Activated CD4-positive, alpha-beta T cell treated with anti-CD3 and anti-CD28 coated beads, Interleukin-2, Interleukin-4, amounts not matched to agents 100 ng/mL and 50 ng/mL, durations not matched to agents 16 hours and 8 hours (primary cell): ENCODE measurements at places on chromosomes 11 and 22.

DNA sequence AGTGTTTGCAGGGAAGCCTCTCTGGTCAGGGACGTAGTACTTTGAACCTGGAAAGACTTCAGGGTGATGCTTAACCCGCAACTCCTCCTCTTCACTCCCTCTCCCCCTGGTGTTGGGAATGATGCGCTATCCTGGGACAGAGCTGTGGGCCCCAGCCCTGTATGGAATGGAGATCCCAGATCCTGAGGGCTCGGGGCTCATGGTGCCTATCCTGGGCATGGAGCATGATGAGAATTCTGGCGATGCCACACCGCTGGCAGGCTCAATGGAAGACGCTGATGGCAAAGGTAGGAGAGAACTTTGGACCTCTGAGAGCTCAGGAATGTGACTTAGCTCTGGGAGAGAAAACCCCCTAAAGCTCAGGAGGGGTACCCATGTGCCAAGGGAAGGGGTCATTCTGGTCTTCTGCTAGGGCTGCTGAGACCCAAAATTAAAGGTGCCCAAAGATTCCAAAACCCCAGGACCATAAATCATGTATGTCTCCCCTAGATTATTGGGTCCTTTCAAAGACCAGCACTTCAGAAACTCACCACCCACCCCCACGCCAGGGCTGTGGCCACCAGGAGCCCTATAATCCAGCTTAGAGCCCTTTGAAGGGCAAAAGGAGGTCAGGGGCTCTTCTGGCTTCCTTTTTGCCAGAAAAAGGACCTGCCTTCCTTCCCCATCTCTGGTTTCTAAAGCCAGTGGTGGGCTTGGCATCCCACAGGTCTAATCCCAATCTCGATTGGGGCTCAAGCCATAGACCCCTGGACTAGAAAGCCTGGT is 52.5 kb downstream of the BTG4 start:
- DNase-seq: no peak

GRCh38 chr22:18078329-18079041 is 695 bp downstream of the PEX26 start:
- DNase-seq: peak; percentile 64

DNA sequence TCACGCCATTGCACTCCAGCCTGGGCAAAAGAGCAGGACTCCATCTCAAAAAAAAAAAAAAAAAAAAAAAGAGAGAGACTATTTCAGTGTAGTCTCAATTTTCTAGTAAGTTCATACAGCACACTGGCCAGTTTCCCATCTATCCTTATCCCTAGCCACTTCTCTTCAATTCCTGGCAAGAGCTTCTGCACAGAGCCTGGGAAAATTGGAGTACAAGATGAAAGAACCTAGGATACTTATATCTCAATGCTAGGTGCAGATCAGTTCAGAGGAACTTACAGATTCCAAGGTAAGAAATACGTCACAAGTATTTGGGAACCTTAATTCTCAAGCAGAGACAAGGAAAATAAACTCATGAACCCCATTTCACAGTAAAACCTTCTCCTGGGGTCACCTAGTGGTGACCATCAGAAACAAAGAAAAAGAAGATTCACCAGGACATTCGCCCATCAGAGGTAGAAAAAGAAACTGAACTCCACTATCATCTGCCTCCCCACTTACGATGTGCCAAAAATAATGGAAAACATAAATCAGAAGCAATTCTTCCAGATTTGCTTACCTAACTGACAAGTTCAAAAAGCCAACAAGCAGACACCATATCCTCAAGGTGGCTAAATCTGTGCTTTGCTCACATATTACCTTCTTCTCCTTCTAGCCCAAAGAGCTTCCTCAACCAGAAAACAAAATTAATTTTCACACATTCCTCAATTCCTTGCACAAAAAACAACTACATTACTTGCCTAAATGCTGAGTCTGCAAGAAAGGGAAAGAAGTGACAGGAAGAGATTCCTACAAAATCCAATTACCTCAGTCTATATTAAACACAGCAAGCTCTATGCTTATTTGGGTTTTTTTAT is 4.9 kb downstream of the DENND5A start:
- no peak for DNase-seq

DNA sequence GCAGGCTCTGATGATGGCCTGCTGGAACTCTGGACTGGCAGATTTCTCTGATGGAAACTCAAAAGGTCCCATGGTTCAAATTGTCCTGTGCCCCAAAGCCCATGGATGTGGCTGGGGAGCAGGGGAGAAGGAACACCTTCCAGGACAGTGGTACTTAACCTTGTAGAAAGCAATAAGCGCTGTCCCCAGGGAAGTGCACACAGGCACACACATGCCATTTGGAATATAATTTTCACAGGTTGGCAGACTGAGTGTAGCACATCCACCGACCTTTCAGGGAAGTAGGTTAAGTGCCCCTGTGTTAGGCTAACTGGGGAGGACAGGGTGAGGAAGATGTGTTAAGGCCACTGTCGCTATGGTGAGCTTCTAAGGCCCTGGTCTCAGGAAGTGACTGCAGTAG is 17.8 kb downstream of the DDX25 start:
- no peak for DNase-seq

DNA sequence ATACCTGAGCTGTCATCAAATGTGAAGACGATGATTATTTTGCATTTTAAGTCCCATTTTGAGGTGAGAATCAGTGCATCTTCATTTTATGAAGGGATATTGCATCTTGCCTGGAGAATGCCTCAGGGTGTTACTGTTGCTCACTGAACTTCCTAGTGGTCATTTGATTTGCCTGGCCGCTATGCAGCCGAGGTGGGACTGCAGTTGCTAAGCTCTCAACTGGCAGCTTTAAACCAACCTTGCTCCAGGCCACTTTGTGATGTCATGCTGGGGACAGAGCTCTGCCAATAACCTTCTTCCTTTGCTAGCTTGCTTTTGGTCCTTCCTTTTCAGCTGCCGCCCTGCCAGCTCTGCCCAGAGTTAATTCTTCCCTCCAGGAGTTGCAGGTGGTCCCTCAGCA is 409.4 kb upstream of the B3GAT1 start:
- DNase-seq: no peak

DNA sequence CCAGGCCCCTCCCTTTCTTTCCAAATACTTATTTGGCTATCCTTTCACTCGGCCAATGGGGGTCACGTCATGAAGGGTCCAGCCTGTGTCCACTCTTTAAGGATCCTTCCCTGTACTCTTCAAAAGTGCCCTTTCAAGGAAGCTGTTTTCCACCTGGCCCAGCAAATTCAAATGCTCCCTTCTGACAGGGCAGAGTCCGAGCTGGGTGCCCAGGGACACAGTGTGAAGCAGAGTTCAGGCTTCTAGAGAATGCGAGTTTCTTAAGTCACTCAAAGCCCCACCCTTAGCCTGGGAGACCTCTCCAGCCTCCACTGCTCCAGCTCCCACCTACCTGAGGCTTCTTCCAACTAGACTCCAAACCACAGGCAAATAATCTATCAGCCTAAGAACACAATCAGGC is 5.5 kb upstream of the APOA1 start:
- DNase-seq: no peak

DNA sequence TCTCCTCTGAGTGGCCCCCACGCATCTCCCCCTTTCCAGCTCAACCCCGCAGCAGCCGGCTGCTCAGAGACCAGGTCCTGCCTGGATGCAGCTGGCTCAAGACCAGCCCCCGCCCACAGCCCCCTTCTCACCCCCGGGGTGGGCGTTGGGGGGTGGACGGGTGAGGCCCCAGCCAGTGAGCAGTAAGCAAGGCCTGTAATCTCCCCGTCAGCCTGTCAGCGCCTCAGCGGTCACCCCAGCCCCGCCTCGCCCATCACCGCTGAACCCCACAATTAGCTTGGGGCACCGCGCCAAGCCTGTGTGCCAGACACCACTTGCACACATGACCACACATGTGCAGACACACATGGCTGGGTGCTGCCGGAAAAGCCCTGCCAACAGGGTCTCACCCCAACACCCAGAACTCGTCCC is 5.9 kb downstream of the PLXNB2 start:
- DNase-seq: no peak
